ENCODE measurements at places on chromosomes 4 and X.

DNA sequence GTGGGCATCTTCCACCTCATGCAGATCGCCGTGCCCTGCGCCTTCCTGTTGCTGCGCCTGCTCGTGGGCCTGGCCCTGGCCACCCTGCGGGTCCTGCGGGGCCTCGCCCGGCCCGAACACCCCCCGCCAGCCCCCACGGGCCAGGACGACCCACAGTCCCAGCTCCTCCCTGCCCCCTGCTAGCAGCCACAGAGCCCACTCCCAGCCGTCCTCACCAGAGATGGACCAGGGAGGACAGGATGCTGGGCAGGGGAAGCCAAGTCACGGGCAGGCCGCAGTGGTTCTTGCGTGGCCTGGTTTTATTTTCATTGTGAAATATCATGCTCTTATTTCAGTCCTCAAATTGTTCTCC, 15.1 kb downstream of the DGKQ start:
- DNase-seq: peak; percentile 8

DNA sequence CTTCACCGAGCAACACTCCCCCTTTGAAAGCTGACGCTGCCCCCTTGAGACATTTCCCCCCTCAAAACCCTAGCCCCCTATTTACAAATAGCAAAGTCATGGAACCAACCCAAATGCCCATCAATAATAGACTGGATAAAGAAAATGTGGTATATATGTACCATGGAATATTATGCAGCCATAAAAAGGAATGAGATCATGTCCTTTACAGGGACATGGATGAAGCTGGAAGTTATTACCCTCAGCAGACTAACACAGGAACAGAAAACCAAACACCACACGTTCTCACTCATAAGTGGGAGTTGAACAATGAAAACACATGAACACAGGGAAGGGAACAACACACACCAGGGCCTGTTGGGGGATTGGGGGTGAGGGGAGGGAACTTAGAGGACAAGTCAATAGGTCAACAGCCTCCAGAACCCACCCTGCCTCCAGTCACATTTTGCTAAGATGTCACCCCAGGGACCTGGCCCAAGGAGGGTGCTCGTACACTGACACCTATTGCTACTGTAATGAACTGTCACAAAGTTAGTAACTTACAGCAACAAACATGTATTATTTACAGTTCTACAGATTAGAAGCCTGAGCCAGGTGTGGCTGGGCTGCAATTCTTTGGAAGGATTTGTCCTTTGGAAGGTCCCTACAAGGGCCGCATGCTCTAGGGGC, 20.6 kb downstream of the SCD5 start:
- no peak for DNase-seq

- DNase-seq: no peak
These were observed 192.7 kb upstream of the LDB2 start for GRCh38 chr4:17091104-17091503.

GRCh38 chr4:82284475-82284857, 89.3 kb downstream of the HNRNPD start:
- DNase-seq: no peak

DNA sequence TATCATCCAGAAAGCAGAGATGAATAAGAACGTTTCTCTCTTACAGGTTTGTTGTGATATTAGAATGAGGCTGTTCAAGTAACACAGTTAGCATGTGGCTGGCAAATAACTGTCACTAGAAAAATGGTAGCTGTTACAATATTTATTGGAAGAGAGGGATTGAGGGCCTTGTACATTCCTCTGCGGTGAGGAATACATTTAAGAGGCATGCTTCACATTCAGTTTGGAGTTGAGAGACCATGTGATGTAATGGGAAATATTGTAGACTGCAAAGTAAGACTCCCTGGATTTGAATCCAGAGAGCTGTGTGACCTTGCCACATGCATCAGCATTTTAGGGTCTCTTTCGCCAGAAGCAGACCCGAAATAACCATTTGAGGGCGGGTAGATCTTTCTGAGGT, 104.8 kb upstream of the KIT start:
- no peak for DNase-seq

GRCh38 chr4:149799546-149799945, 16.1 kb downstream of the IQCM start:
- DNase-seq: no peak

DNA sequence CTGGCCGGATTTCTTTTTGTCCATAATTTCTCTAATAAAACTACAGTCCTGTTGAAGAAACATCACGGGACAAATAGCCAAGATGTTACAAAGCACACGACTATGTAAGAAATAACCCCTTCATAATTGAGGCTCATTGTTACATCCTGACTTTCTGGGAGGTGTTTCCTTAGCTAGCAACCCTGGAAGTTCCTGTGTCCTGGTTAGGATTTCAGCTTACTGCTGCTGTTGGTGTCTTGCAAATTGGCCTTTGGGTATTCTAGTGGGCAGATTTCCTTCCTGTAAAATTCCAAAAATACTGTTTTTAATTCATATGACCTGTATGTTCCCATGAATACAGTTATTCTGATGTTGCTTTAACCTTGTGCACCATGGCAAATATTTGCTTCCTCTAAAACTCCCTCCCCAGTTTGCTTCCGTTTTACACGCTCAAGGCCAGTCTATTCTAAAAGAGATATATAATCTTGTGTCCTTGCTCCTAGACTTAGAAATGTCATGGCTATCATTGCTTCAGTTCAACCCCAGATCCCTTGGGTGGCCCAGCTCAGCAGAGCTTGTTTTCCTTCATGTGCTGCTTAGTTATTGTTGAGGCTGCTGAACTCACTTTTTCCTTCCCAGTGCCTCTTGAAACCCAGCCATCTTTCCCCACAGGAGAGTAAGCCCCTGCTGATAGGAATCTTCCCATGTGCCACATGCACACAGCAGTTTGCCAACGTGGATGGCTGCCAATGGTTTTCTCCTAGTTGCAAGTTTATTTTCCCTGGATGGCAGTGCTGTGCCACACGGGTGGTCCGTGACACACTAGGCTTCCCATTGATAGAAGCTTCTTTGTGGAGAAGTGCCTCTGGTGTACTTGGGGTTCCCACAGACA, 75.8 kb downstream of the TSPAN7 start:
- DNase-seq: no peak

- DNase-seq: no peak
These were observed 176.8 kb downstream of the SCFD2 start for GRCh38 chr4:53189011-53189410.

GRCh38 chr4:171812665-171813525, at the start of gene GALNTL6:
GALNTL6 (plus strand) TSS chr4:171813404.
- DNase-seq: no peak

- DNase-seq: no peak
These were observed 6.8 kb upstream of the ABLIM2 start for GRCh38 chr4:8165374-8165896.

GRCh38 chr4:183284258-183284785, 35.8 kb downstream of the CLDN22 start:
- no peak for DNase-seq
